Activated CD8-positive, alpha-beta memory T cell treated with anti-CD3 and anti-CD28 coated beads for 4 hours (primary cell): ENCODE measurements at places on chromosomes 6 and 20.

DNA sequence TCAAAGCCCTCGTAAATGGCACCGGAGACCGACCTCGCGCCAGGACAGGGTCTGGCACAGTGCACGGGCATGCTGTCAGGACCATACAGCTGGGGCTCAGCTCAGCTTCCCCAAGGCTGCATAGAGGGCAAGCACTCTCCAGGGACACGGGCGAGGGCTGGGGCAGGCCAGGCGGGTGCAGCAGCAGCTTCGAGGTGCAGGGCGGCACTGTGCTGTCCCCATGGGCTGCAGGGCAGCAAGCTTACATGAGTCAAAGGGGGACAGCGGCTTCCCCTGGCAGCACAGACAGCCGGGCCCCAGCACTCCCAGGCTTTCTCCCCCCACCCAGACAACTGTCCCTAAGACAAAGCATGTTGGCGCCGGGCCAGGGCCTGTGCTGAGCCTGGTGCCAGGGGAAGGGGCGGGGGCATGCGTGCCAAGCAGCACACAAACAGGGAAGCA is 25.7 kb downstream of the PSMG4 start:
- DNase-seq = no peak

GRCh38 chr6:41477572-41477971 is 68.6 kb upstream of the FOXP4 start:
- no peak for DNase-seq

DNA sequence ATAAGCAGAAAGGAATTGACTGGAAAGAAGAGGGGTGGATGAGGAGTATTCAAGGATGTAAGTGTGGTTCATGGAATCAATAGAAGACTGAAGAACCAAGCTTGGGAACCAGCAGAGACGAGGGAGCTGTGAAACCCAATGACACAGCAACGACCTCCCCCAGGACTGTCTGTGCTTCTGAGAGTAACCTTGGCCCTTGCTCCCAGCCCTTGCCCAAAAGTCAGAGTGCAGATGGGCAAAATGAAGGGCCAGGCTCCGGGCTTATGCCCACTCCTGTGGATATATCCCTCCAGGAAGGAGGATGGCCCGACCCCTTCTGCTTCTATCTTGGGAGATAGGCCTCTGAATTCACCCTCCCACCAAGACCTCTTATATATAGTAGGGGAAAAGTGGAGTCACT is 24.9 kb downstream of the FAM50B start:
- no peak for DNase-seq

GRCh38 chr20:58469616-58470015 is 45.6 kb downstream of the APCDD1L start:
- no peak for DNase-seq

DNA sequence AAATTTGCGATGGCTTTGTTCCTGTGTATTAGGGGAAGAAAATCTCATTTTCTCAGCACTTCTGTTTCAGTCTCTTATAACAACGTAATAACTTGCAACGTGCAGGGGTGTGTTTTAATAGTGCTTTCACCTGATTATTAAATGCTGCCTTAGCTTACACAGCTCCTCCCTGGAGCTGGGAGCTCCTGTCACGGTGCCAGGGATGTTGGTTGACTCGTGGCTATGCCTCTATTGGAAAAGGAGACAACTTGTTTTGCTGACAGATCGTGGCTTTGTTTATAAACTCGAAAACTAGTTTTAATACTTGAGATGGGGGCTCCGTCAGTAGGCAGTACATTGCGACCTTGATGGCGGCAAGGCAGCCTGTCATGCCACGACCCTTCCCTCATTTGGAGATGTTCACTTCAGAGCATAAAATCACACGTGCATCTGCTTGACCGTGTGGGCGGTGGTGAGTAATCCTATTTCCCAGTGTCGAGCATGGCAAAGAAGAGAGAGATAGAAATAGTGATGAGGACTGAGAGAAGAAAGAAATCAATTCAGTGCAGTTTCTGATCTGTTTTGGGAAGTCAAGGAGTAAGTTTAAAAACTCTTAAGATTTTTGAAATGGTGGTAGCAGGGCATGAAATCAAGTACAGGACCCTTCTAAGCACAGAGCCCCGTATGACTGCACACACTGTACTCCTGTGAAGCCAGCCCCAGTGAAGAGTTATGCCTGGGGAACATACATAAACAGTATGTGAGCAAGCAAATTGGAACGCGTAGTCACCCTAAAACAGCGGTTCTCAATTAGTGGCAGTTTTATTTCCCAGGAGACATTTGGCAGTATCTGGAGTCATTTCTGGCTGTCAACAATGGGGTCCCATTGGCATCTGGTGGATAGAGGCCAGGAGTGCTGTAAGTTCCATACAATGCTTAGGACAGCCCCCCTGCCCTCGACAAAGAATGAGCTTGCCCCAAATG is 147.2 kb downstream of the DOK5 start:
- DNase-seq = no peak

GRCh38 chr6:115932481-115932880 is 128.2 kb downstream of the FRK start:
- no peak for DNase-seq

DNA sequence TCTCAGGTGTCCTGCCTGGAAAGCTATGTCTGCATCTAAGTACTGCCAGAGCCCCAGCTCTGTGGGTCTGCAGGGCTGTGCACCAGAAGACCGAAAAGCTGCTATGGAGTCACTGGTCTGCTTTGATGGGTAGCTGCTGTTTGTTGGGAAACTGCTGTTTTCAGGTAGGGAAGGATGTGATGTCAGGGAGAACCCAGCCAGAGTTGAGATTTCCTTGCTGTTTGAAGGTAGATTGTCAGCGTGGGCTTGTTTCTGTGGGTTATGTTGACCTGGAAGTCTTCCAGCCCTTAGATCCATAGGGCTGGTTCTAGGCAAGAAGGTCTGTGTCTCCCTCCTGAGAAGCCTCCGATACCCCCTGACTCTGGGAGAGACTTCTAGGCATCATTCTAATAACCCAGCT is 12.2 kb upstream of the SHLD1 start:
- no peak for DNase-seq

GRCh38 chr6:14555804-14556203 is 438.2 kb downstream of the CD83 start:
- no peak for DNase-seq
